ENCODE measurements at places on chromosomes 13 and 19.

DNA sequence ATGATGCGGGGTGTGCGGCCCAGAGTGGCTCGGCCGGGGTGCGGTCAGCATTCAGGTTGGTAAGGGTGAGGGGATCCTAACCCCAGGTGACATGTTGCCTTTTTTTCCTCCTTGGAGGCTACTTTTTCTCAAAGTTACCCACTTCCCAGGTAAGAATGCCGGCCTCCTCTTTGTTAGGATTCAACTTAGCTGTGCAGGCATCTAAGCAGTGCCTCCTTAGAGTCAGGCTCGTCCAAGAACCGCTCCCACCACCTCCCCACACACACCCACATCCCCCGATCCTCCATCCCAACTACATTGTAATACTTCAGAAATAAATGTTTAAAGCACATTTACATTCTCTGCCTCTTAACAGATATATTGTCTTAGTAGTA lies 733 bp upstream of the ENOX1 start:
- no peak for DNase-seq

- no peak for DNase-seq
Observed at GRCh38 chr13:77740931-77741596, 43.6 kb downstream of the SLAIN1 start.

- DNase-seq = no peak
Observed at GRCh38 chr19:3407556-3408516, 41.5 kb downstream of the NFIC start.

- DNase-seq = no peak
Observed at GRCh38 chr19:4097501-4097900, 26.4 kb downstream of the MAP2K2 start.

- no peak for DNase-seq
Observed at GRCh38 chr13:43390619-43391018, 367.2 kb downstream of the DNAJC15 start.

DNA sequence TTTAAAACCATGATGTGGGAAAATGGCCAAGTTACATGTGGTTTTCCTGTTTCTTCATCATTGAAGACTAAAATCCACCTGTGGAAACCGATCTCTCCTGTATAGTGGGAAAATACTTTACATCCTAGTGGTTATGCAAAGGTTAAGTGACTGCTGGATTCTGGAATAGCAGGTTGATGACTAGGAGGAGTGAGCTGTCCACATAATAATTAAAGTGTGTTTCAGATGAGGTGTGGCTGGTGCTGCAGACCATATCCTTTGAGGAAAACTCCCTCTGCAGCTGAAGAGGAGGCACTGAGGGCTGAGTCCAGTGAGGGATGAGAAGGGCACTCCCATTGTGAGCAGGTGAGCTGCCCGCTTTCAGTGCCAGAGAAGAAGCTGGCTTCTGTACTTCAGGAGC lies 43.2 kb downstream of the DCLK1 start:
- DNase-seq = no peak

- no peak for DNase-seq
Observed at GRCh38 chr13:111431206-111431605, 110.8 kb downstream of the TEX29 start.

GRCh38 chr19:12156223-12157058 lies at the start of gene ZNF625:
TSS of gene ZNF625 (minus strand) at chr19:12156734. CDS start at chr19:12156558, 176 bp downstream.
- DNase-seq = no peak

DNA sequence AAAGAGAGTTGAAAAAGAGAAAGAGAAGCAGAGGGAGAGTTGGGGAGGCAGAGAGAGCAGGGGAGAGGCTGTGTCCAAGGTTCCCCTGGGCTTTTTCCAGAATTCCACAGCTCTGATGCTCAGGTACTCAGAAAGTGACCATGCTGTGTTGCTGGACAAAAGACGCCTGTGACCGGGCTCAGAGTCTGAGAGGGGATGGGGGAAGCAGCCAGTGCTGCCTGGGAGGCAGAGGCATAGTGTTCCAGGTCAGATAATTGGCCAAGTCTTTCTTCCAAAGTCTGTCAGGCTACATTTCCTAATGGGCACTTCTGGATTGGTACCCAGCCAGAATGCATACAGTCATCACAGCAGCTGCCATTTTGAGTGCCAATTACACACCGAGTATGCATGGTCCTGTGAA lies 86.1 kb downstream of the PTPRS start:
- DNase-seq = no peak

GRCh38 chr13:24161980-24162525 lies 1.5 kb downstream of the SPATA13 start:
- no peak for DNase-seq

DNA sequence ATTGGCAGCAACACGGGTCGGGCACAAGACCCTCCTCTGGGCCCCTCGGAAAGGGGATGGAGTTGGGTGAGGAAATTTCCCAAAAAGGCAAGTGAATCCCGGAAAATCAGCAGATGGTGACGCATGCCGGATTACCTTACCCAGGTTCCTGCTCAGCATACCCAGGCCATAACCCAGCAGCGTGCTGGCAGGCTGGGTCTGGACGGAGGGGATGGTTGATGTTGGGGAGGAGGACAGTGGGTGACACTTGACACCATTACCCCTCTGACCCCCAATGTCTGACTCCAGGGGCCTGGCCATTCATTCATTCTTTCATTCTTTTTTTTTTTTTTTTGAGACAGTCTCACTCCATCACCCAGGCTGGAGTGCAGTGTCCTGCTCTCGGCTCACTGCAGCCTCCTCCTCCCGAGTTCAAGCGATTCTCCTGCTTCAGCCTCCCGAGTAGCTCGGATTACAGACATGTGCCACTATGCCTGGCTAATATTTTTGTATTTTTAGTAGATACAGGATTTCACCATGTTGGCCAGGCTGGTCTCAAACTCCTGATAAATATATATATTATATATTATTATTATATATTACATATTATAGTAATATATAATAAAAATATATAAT lies 799 bp downstream of the PVR start:
- no peak for DNase-seq

DNA sequence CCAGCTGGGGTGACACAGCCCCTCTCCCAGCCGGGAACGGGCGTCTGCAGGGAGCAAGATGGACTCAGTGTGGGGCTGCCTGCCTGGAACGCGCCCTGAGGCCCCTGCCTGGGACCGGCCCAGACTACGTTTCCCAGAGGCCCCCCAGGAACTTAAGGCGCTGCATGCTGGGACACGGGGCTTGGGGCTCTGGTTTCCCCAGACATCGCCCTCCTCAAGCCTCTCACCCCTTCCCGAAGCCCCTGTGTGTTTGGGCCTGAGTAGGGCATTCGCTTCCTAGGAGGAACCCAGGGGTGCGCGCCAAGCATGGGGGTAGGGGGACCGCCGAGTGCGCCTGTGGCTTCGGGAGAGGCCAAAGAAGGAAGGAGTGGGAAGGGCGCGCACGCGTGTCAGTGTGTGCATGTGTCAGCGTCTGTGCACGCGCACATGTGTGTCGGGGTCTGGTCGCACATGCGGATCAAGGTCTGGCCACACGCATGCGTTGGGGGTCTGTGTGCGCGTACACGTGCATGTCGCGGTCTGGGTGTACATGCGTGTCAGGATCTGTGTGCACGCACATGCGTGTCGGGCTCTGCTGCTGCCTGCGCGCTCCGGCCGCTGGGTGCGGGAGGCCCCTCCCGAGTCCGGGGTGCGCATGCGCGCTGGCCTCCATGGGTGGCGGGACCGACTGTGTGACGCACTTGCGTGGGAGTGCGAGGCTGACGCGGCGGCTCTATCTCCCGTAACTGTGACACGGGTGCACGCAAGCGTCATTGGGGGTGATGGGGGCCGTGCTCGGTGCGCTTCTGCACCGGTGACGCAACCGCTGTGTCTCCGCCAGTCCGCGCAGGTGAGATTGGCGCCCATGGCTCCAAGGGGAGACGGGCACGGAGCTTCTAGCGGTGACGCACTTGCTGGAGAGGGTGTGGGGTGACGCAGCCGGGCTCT lies 16.2 kb downstream of the ZNF331 start:
- DNase-seq = no peak

DNA sequence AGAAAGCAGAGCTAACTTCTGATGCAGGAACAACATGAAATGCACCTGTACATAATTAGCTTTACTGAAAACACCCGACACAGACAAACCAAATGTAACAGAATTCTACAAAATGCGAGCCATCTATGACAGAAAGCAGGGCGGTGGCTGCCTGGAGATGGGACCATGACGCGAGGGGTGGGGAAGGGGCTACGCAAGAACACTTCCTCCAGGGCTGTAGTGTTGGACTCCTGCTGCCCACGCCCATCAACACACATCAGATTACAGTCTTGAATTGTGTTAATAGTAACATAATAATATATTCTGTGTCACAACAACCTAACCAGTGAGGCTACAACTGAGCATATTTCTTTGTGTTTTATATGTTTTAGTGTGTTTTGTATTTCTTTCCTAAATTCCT lies 103.2 kb downstream of the SPACA7 start:
- DNase-seq = no peak
